ENCODE measurements at places on chromosomes 1 and 21.
A peak's percentile ranks its signal among the peaks of the same experiment; 100 is the strongest.

DNA sequence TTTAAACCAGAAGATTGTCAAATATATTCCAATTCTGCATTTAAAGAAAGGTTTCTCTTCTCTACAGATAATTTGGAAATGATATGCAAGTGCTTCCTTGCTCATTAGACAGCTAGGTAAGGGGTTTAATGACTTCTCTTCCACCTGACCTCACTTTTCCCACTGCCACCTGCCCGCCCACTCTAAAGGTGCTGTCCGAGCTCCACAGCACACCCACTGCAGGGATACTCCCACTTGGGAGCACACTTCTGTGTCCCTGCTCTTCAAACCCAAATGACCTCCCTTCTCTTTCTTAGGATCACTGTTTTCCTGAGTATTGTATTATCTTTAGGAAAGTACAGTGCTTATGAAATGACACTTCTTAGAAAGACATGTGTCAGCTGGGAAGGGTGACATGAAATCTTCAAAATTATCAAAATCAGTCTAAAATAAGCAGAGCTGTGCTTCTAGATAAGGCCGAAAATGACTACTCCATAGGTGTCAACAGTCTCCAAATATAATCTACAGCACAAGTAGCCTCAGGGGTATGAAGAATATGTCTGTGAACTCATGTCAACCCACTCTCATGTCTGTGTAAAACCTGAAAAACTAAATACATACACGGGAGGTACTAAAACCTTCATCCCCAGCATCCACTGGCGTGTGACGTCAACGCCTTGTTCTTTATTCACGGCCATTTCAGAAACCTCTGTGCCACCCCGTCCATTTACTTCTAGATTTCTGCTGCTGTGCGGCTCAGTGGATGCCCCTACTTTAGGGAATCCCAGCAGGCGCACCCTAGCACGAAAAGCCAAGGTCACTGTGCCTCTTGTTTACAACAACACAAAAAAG is 71.0 kb downstream of the SLC45A1 start:
- DNase-seq: no peak

DNA sequence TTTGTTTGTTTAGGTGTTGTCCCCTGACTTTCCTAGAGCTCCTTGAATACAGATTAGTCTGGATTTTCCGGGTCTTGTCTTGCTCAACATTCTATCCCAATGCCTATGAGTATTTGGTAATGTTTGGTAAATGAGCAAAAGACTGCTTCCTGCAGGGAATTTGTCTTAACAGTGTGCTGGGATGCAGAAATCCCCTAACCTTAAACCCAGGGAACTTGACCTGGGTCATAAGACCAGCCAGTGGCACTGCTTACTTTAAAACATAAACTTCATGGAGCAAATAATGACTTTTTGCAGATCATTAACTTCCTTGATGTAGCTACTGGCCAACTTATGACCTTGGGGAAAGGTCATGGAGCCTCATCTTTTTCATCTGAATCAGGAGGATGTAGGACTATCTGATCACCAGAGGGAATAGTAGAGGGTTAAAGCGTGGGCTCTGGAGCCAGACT is 27.2 kb downstream of the TCEANC2 start:
- no peak for DNase-seq

DNA sequence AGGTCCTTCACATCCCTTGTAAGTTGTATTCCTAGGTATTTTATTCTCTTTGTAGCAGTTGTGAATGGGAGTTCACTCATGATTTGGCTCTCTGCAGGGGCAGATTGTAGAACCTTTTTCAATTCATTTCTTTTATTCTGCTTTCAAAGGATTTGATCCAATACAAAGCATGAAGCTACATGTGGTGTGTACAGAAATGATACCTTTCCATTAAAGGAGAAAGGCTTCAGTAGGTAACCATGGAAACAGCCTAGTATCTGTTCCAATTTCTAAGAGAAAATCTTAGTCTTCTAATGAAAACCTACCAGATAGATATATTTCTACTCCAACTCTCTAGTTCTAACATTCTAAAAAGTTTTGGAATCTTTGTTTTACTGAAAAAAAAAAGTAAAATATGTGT is 105.0 kb downstream of the SYT14 start:
- no peak for DNase-seq

DNA sequence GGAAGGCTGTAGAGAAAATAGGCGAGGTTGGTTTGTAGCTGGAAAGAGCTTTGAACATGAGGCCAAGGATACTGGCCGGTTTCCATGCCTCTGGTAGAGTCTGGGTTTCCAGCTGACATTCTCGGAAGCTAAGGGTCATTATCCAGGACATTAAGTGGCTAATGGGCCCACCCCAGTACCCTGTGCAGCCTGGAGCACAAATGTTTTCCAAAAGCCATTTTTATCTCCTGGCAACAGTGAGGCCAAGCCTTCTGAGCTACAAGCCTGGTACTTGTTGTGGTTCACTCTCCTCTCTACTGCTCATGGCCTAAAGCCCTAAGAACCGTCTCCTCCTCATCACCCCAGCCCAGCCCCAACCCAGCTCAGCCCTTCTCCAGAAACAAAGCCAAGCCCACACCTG is 122.9 kb downstream of the DMRTA2 start:
- DNase-seq: no peak

GRCh38 chr1:59690171-59690930 is 124.4 kb upstream of the HOOK1 start:
- DNase-seq: no peak

- DNase-seq: no peak
Observed at GRCh38 chr1:116994411-116994810, 7.1 kb upstream of the CD101 start.

GRCh38 chr1:10733474-10734366 is 62.7 kb downstream of the CASZ1 start:
- DNase-seq: no peak

GRCh38 chr1:89047734-89048133 is 17.3 kb downstream of the GBP1 start:
- DNase-seq: no peak

DNA sequence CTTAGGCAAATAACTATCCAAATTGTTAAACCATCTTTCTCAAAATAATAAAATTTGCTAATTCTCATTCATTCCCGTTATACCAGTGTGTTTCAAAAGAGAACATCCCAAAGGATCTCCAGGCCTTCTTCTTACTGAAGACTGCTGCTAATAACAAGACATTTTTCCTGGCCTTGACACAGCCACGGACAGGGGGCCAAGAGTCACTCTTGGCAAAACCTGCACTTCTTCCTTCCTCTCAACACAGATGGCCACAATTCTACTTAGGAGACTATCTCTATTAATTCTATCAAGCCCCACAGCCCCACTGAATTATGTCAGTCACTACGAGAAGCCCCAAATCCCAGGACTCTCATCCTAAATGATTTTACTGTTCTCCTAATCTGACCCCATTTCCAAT is 86.0 kb downstream of the EVI5 start:
- DNase-seq: no peak

DNA sequence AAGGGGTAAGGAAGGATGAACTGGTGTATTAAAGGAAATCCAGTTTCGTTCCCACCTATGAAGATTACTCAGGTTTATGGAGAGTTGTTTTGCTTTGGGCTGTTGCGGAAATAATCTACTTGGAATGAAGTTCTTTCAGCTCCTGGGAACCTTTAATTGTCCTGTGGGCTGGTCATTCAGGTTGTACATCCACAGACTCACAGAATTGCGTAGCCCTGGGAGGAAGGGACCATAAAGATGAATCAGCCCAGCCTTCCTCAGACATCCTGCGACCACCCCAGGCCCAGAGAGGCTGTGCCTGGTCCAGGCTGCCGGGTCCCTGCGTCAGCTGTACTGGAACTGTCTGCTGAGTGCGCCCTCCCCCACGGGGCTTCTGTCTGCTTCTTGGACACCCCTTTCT is 72.7 kb downstream of the GALNT2 start:
- DNase-seq: no peak

DNA sequence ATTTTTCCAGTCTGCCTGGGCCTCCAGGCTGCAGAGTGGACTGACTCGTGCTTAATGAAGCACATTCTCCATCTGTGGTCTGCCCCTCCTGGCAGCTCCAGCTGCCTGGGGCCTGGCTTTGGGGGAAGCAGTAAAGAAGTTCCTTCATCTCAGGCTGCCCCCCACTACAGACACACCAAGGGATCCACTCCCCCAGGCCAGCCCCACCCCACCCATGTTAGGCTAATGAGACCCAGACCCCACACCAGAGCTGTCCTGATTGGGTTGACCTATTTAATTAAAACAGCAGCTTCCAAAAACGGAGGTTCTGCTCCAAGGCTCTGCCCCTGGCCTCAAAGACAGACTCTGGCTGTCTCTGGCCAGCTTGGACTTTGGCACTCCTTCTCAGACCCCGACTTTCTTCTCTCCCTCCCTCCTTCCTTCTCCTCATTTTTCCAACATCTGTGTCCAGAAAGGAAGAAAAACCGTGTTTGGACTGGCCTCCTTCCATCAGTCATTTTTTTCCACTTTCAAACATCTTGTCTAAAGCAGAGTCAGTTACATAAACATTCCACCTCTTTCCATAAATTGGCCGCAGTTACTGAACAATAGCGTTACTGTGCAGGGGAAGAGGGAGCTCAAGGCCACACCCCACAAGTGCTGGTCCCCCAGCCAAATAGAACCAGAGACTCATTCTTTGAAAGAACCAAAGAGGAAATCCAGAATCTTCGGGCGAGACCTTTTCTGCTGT is 29.7 kb downstream of the SERTAD4 start:
- DNase-seq: no peak

GRCh38 chr1:175671066-175671465 is 72.3 kb downstream of the TNR start:
- no peak for DNase-seq

- DNase-seq: no peak
Observed at GRCh38 chr21:41765973-41766882, 624 bp downstream of the RIPK4 start.

GRCh38 chr1:29390491-29391361 is 154.4 kb downstream of the PTPRU start:
- DNase-seq: no peak

DNA sequence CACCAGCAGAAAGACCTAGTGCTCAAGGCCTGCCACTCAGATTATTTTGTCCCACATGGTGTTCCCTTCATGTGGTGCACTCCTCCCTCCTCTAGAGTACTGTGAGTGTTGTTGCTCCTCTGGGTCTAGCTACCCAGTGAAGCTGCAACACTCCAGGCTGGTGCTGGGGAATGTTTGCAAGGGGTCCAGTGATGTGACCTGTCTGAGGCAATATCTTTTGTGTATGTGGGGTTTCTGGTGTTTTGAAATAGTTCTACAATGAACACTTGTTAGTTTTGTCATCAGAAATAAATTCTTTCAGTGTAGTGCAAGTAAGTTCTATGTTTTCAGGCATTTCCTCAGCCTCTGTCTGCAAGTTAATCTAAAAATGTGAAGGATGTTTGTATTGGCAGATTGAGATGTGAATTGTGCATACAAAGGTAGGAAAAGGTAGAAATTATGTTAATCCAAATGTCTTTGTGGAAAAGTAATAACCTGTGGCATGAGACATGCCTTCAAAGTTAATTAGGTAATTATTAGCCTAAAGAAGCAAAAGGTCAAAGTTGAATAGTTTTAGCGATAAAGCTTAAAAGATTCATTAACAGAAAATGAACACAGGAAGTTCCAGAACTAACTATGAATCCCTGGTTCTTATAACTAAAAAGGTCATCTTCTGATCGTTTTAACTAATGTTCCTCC is 616.8 kb downstream of the LTN1 start:
- no peak for DNase-seq

- peak; percentile 73 for DNase-seq
Observed at GRCh38 chr1:3910857-3911845, 11.1 kb upstream of the C1orf174 start.

- DNase-seq: no peak
Observed at GRCh38 chr1:112026016-112026415, 36.5 kb upstream of the KCND3 start.

DNA sequence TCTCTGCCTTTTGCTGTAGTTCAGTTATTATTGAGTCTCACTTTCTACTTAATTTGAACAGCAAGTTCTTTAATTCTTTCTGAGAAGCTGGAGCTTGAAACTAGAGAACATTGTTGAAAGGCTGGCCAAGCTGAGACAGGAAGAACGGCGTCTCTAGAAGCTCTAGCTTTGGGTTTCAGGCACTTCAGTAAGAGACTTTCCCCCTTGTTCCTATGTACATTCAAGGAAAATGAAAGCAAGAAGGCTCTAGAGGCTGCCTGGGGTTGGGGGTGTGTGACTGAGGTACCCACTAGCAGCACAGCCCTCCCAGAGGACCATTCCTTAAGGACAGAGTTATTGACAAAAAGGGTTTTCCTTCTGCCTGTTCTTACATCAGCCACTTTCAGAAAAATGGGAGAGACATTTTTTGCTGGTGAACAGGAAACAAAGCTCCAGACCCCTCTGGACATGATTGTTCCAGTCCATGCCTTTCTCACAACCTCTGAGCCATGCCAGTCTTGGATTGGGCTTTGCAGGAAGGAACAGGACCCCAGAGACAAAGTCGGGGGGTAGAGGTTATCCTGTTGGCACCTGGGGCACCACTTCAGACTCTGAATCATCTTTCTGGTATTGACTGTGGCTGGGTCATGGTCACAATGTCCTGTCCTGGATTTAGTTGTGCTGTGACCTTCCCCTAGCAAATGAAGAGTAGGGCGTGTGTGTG is 63.1 kb downstream of the LAMC2 start:
- no peak for DNase-seq

DNA sequence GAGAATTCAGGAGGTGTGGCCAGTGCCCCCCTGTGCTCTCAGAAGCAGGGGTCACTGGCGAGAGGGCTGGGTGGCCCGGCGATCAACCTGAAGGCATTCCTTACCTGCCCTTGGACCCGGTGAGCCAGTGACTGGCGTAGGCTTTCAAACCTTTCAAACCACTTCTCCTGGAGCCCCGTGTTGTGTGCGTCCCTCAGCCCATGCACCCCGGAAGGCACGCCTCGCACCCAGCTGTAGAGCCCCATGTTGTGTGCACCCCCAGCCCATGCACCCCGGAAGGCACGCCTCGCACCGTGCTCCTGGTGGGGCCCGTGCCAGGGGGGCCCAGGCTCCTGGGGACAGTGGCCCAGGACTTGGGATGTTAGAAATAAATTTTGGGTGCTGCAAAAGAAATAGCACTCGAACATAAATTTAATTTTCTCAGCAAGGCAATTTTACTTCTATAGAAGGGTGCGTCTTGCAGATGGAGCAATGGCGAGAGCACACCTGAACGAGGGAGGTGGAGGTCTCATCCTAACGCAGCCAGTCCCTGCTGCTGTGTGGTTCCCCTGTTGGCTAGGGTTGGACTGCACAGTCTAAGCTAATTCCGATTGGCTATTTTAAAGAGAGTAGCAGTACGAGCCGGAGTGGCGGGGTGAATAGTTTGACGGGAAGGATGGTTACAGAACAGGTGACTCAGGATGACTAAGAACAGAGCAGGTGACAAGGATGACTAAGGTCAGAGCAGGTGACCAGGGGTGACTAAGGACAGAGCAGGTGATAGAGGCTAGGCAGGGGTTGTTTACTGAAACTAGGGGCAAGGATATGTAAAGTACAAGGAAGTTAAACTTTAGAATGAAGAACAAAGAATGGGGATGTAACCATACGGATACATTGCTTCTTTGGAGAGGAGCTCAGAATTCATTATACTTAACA is 47.4 kb downstream of the PRKCZ start:
- no peak for DNase-seq

DNA sequence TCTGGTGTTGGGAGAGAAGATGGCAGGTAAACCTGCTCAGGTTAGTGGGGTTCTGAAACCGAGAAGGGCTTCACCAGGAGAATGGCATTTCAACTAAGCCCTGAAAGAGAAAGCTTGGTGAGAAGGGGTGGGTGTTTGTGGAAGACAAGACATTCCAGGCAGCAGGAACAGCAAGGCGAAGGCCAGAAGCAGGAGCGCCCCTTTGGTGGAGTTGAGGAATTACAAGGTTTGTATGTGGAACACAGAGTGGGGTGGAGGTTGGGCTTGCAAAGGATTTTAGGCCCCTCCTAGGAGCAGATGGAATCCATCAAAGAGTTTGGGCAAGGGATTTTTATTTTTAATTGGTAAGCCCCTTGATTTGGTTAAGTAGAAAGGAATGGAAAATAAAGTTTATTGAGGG is 24.8 kb upstream of the ELOA start:
- DNase-seq: no peak
